ENCODE measurements at places on chromosomes 2 and 18.

DNA sequence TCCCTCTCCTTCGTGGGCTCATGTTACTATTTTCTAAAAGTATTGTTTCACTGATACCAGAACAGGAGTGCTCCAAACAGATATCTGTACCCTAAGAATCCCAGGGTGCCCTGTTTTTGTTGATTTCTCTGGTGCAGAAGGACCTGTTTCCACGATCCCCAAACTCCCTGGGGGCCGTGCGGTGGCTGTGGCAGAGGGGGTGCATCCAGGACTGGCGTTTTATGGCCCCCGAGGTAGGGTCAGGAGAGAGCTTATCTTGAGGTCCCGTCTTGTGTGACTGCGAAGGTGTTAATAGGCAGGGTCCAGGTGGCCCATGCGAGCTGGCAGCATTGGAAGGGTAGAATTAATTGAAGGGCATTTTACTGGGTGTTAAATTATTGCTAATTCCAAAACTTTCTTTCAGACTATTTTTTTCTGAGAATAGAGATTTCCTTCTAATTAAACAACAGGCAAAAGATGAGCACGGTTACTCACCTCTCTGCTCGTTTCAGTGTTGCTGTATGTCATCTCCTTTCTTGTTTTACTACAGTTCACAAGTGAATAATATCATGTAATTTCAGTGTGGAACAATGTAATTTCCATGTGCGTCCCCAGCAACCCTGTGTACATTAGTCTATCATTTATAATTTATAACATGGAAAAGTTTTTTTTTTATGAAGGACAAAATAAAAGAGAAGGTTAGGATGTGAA lies 8.2 kb downstream of the TWIST2 start:
- DNase-seq, result no peak

DNA sequence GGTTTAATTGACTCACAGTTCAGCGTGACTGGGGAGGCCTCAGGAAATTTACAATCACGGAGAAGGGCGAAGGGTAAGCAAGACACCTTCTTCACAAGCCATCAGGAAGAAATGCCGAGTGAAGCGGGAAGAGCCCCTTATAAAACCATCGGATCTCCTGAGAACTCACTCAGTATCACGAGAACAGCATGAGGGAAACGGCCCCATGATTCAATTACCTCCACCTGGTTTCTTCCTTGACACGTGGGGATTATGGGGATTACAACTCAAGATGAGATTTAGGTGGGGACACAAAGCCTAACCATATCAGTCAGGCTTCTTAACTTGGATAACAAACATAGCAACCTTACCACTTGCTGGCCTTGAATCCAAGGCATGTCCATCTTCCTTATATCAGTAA lies 289.0 kb upstream of the STON1 start:
- no peak for DNase-seq

GRCh38 chr18:9392726-9393125 lies 58.2 kb downstream of the TWSG1 start:
- no peak for DNase-seq

DNA sequence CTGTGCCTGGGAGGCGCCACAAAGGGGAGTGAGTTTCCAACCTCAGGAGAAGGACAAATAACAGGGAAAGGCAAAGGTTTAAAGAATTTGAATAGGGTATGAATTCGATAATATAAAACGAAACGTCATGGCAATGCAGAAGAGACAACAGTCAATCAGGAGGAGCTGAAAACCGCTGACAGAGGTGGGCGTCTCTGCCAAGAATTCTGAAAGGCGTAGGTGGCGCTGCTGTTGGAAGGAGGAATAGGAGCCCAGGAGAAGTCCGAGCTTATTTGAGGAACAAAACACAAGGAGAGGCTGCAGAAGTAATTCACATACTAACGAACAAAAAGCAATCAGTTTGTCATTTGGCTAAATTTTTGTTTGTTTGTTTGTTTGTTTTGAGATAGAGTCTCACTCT lies 485.8 kb upstream of the POU3F3 start:
- no peak for DNase-seq

DNA sequence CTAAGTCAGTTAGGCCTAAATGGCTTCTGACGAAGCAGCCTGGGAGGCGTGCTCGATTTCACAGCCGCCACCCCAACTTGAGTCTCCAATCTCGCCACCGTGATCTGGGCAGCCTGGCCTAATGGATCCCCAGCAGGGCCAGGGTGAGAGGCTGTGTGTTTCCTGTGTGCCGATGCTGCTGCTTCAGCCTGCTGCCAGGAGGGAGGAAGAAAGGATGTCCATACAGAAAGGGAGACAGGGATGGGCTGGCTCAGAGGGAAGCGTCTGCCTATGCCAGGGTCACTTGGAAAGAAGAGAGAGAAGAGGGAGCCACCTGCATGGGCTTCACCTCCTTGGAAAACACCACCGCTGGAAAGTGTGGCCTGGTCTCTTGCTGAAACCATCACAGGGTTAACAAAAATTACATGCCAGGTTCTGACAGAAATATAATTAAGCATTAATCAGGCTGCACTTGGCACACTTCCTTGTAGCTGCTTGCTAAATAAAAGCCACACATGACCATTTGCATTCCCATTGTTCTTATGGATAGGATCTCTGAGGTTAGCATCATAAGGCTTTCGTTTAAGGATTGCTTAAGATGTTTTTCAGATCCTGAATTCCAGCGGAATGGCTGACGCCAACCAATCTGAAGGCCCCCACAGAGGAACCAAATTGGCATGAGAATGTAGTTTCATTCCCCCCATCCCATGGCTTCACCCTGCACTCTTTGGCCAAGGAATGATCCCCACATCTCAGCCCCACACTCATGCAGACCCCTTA lies 108.8 kb upstream of the SLC1A4 start:
- DNase-seq, result no peak

- no peak for DNase-seq
Observed at GRCh38 chr2:229287823-229288222, 16.7 kb upstream of the PID1 start.

- no peak for DNase-seq
Observed at GRCh38 chr2:204529795-204530463, 15.3 kb upstream of the PARD3B start.

DNA sequence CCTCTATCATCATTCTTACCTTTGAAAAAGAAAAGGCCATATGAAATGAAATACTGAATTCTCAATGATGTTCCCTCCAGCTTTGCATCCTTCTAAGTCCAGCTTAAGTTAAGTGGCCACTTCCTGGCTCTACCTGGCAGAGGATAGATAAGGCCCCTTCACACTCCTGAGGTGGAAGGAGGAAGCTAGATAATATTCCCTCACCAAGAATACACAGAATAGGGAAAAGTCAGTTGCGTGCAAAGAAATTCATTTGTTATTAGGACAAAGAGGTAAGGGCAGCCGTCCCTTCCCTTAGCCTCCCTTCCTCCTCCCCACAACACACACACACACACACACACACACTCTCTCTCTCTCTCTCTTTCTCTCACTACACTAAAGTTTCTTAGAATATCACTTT lies 37.5 kb downstream of the OLA1 start:
- no peak for DNase-seq

DNA sequence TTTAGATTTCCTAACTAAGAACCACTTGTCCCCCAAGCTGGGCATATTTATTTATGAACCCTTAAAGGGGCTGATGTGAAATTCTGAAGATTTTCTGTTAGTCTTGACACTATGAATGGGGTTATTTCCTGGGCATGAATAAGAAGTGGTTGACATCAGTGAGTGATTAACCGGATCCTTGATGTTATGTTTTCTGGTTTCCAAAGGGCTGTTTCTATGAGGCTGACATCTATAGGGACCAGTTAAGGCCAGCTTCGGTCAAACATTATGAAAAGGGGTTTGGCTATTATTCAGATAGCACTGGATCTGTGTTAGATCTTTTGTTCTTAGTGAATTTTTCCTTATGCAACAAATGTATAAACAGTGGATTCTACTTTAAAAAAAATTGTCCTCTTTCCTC lies 443.7 kb upstream of the SPRED2 start:
- DNase-seq, result no peak

DNA sequence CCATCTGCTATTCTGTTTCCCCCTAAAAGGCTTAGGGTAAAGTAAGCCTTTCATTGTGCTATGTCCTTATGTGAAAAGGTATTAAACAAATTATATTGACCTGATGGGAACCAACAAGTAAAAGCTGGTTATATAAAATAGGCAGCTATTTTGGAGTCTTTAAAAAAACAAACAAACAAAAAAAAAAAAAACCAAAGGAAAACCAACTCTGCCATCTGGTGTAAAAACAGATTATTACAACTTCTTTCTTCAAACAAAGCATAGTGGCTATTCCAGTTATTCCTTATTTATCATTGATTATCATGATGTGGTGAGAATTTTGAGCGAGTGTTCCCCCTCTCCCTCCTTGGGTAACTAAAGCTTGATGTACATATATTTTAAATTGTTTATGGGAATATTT lies 122.3 kb upstream of the FHL2 start:
- DNase-seq, result no peak

DNA sequence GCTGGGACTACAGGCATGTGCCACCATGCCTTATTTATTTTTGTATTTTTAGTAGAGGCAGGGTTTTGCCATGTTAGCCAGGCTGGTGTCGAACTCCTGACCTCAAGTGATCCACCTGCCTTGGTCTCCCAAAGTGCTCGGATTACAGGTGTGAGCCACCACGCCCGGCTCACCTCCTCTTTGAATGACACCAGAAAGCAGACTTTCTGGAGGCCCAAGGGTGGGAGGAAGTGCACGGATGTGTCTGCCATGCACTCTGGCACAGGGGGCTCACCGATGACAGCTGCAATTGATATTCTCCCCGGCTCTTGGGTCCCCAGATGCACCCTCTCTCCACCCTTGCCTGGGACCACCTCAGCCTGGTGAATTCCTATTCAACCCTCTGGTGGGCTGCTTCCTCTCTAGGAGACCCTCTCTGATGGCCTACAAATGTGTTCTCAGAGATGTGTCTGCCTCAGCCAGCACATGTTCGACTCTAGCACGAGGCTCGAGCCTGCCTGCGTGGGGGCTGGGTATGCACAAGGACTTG lies 87.3 kb downstream of the SEPTIN10 start:
- DNase-seq, result no peak

DNA sequence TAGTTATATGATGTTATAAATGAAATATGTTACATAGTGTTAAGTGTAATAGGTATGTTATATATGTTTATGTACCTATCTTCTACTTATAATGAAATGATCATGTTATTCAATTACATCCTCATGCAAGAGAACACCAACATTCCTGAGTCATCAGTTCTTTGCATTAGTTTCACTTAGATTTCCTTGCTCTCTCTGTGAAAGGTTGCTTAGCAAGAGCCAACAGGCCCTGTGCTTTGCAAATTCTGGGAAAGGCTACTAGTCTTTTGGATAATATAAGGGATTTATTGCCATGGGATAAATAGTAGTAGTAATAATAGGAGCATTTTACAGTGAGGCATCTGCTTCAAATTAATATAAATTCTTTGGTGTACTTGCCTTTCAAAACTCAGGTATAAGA lies 274.8 kb downstream of the SP3 start:
- DNase-seq, result no peak

DNA sequence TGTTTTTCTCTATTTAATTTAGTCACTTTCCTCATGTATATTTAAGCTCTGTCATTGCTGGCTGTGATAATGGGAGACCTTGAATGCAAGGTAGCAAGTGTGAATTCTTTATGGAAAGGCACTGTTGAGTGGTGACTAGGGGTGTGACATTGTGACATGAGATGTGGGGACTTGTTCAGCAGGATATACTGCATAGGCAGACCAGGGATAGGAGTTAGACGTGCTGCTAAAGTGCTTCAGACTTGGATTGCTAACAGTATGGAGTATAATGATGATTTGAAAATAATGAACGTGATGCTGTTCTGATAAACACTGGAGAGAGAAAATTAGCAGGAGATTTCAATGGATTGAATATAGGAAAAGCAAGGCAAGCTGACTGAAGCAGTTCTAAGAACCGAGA lies 135.1 kb downstream of the NCOA1 start:
- DNase-seq, result no peak

- DNase-seq, result no peak
Observed at GRCh38 chr18:76265497-76266235, 229.4 kb downstream of the ZNF516 start.

DNA sequence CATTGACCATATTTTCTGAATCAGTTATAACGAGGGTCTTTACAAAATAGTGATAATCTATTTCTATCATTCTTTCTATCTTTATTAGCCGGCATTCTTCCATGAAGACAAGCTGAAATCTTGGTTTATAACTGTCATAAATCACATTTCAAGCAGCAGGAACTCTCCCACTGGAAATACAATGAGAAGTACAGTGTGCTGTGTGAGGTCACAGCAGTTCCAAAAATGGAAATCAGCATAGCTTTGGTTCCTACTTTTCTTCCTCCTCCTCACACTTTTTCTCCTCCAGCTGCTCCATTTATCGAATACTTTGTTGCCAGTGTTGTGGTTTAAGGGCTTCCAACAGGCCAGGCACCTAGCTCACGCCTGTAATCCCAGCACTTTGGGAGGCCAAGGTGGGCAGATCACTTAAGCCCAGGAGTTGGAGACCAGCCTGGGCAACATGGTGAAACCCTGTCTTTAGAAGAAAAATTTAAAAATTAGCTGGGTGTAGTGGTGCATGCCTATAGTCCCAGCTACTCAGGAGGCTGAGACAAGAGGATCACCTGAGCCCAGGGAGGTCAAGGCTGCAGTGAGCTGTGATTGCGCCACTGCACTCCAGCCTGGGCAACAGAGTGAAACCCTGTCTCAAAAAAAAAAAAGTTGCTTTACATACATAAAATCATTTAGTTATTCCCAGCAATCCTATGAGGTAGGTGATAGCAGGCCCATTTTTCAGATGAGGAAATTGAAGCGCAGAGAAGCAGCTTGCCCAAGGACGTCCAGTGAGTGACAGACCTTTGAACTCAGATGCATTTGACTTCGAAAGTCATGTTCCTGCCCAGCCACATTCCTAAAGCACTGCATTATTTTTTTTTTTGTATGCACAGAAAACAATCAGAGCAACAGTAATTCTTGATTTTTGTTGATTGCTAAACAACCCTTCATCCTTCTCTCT lies 34.0 kb upstream of the GPR55 start:
- no peak for DNase-seq

- no peak for DNase-seq
Observed at GRCh38 chr18:36175481-36175880, 11.8 kb upstream of the MOCOS start.

GRCh38 chr2:157620956-157621355 lies 7.7 kb downstream of the ACVR1C start:
- no peak for DNase-seq

DNA sequence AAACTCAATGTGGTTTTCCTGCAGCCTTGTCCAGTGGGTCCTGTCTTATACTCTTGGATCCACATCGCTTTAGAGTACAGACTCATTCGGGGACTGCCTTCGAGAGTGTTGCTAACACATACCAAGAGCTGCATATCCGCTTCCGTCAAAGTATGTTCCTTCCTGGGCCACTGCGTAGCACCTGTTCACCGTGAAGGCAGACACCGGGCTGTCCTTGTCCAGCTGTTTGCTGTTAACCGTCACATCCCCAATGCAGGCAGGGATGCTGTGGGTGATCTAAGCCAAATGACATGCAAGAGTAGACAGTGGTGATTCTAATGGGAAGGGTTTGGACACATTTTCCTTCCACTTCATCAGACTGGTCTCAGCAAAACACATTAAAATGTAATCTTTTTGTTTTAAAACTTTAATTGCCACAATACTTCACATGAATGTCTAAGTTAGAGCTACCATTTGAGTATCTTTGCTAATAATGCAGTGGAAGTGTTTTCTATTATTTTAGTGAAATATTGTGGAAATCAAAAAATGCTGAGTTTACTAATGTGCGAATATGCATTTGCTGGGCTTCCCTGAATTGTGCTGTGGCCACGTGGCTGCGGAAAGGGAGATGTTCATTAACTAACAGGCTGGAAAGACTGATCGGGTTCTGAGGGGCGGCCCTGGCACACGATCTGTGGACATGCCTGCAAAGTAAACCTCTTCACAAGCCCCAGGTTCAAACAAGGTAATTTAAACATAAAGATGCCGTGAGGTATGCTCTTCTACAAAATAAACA lies 169.1 kb downstream of the LAMA1 start:
- no peak for DNase-seq
